A673 (cell line): ENCODE measurements at places on chromosomes 4 and X.

GRCh38 chr4:140720387-140721304 lies 35.5 kb downstream of the TBC1D9 start:
- DNase-seq: no peak

DNA sequence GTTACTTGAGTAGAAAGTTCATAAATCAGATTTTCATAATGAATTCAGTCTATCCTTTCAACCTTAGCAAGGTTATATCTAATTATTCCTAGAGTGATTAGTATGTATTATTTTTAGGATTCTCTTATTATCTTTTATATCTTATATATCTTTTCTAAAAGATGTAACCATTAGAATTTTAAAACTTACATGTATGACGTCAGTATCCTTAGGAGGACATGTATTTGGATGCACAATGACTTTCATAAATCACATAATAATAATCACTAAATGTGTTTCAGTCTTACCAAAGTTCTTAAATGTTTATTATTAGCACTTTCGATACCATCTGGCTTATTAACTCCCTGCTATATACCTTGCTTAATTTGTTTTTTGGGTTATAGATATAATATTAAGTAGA lies 1400.5 kb upstream of the IGFBP7 start:
- DNase-seq: no peak

- DNase-seq: no peak
Measured at GRCh38 chr4:60378010-60378409, 822.1 kb upstream of the ADGRL3 start.

- no peak for DNase-seq
Measured at GRCh38 chr4:48660347-48660746, 119.7 kb downstream of the FRYL start.
